Renal pelvis (tissue), 12 donors: ENCODE measurements at places on chromosomes 5 and 9.

GRCh38 chr9:75033791-75034473 is 5.8 kb upstream of the CARNMT1 start:
- DNase-seq: peak; percentile 12

- DNase-seq: no peak
Observed at GRCh38 chr9:133103183-133103986, 17.7 kb downstream of the RALGDS start.

- DNase-seq: no peak
Observed at GRCh38 chr5:74643111-74643562, 2.6 kb upstream of the ENC1 start.

GRCh38 chr5:51378448-51379330 is 4.6 kb upstream of the ISL1 start:
- DNase-seq: no peak

- no peak for DNase-seq
Observed at GRCh38 chr9:126061575-126061974, 265.1 kb upstream of the MVB12B start.

DNA sequence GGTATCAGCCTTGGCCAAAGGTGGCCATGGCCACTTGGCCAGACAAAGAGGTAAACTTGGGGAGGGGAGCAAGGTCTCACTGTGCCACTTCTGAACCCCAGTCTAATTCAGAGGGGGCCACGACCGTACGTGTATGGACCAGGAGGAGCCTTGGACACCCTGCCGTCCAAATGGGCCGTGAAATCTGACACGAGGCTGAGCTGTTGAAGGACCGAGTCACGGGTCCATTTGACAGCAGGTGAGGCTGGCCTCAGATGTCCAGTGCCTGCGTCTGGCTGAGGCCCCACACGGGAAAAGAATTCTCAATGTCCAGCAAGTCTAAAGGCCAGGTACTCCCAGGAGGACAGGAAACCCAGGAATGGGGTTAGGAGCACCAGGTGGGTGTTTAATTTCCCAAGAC is 17.7 kb downstream of the CMBL start:
- DNase-seq: no peak

DNA sequence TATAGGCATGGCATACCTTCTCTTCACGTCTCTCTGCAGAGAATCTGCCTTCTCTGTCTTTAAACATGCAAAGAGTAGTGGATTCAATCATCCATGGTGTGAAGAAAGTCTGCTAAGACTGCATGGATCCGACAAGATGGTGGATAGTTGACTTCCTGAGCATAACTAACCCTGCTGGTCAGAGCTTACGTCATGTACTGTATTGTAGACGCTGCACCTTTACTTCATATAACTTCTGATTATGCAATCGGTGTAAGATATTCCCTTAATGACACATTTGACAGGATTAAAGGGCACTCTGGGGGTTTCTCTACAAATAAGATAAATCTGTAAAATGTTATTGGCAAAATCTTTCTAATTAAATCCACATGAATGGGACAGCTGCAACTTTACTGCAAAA is 240.3 kb upstream of the NREP start:
- DNase-seq: no peak

DNA sequence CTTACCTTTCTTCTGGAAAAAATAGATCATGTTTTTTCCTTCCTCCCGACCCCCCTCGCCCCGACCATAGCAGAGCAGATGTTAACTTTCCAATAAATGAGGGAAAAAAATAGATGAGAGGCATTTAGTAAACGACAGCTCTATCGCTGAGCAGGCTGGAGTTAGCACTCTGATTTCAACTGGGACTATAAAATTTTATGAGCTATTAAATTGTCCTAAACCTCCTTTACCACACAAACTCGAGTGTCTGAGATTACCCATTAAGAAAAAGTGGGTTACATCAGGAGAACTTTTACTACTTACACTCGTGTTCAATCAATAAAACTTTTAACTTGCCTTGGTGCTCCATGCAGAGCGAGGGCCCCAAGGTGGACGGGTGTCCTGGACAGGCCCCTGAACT is 59.8 kb upstream of the RNU6ATAC start:
- DNase-seq: peak; percentile 55

DNA sequence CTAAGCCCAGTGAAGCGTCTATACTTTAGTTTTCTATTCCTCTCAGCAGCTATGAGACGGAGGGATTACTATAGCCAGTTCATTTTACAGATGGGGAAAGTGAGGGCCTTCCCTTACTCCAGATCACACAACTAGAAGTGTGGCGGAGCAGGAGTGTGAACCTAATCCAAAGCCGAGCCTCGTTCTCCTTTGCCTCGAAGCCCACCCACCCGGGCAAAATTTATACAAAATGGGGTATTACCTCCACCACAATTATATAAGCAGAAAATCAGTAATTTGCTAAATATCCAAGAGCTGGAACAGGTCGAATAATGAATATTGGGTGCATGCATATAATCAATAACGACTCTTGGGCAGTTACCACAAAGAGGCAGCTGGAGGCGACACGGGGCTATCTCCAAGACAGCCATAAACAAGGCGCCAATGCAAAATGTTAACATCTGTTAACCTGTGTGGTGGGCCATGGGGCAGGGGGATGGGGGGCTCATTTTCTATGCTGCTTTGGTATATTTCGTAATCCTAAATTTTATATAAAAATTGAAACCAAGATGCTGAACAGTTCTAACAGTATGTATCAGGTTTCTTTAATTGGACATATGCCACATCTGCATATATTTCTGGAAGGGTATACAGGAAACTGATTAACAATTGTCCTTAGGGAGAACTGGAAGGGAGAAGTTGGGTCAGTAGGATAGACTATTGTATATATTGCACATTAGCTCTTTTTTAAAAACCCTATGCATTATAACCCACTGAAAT is 1.2 kb upstream of the RNF44 start:
- no peak for DNase-seq

- DNase-seq: no peak
Observed at GRCh38 chr5:43411495-43411894, 696 bp downstream of the CCL28 start.

DNA sequence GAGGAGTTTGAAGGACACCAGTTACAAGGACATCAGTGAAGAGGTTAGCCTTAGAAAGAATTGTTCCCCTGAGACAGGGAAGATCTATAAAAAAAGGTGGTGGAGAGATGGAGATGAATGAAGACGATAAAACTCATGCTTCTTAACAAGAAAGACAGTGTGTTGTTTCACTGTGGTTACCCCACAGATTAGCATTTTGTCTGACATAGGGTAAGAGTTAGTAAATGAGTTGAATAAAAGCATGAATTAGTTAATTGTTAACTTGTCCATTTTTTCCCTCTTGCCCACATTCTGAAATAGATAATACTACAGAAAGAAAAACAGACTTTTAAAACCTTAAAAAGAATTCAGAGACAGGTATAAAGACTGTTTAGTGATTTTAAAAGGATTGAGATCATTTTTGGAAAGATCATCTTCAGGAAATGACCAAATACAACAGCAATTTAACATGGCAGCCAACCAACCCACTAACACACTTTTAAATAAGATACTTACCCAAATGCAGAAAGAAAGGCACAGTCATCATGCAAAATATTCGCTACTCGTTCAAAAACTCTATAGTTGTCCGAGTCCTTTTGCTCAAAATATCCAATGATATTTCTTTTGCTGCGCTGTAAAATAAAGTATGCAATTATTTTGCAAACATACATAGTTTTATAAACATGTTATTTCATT is 78.5 kb downstream of the ERP44 start:
- DNase-seq: no peak

DNA sequence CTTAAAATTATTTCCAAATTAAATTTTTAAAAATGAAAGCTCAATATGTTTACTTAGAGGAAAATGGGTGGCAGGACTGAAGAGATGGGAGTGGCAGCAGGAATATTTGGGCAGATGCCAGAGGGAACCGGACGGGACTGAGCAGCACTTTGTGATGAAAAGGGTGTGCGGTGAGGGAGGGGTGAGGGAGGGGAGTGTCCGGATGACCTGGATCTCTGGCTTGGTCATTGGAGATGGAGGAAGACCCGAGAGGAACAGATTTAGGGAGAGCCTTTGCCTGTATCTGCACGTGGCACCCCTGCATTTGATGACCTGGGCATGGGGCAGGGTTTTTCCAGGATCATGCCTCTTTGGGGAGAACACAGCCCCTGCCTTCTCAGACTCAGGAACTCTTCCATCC is 201.1 kb upstream of the MVB12B start:
- DNase-seq: no peak
